ENCODE measurements at places on chromosomes 16 and 17.

DNA sequence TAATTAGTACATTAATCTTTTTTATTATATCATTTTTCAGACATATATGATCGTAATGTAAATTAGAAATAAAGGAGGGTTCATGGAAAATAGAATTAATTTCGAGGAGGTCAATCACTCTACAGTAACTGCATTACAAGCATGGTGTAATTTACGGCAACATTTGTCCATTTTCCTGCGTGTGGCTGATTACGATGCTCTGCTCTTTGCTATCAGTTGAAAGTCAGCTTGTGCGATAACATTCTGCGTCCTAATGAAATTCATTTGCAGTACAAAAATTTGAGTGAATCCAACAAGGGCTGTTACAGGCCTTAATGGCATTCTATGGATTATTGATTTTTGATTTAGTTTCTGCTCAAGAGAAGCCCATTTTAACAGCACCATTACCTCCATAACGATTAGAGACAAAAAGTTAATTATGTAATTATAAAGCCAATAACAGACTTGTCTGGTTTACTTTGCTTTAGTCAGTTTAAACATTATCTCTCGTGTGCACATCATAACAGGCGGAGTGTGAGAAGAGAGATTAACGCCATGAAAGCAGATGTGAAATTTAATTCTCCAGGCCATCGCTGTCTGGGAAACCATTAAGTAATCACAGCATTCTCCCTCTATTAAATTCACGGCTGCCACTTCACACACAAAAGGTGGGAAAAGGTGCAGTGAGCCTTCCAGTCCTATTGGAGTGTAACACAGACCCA is 256.4 kb upstream of the IRX3 start:
- no peak for DNase-seq

DNA sequence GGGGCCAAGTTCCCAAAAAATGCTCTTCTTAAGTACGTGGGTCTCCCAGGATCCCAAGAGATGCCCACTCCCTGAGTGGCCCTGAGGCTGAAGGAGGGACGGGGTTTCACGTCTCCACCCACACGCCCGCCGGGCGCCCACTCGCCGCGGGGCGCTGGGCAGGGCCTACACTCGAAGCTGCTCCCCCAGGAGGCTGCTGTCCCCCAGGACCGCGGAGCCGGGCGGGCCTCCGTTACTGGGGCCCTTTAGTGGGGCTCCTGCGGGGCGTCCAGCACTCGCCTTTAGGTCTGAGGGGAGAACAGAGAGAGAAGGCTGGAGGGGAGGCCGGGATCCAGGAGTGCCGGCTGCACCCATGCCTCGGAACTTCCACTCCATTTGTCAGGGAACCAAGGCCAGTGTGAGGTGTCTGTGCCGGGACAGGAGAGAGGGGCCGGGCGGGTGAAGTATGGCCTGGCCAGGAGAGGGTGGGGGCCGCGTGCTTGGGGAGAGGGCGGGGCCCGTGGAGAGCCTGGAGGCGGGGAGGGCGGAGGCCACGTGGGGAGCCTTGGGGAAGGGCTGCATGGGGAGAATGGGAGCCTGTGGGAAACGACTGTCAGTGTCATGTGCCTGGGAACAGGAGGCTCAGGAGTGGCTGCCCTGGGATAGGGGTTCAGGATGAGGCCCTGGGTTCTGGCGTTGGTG is 18.8 kb downstream of the NUBP1 start:
- DNase-seq: no peak

- no peak for DNase-seq
Measured at GRCh38 chr17:68248891-68249290, 1.0 kb downstream of the AMZ2 start.

DNA sequence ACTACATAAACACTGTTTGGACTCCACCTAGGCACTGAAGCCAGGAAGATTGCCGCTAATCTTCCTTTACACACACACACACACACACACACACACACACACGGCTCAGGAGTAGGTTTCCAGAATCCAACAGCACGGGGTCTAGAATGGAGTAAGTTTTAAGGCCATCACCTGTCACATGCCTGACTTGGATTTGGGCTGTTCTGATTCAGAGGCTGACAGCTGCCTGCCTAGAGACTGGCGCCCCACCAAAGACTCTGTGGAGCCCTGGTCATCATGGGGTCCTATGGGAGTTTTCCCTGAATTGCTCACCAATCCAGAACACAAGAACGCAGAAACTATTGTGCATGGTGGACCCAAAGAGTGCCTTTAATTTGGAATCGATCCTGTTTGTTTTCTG is 10.9 kb downstream of the CDRT4 start:
- no peak for DNase-seq

Data from CD4-positive, alpha-beta T cell treated with Interleukin-6 for 4 hours (primary cell).